ENCODE measurements at places on chromosomes 16 and 17. TPM values are rescaled to one million over a fixed set of nuclear protein-coding genes. Genes with fewer than 3 reads are reported as not detected.

DNA sequence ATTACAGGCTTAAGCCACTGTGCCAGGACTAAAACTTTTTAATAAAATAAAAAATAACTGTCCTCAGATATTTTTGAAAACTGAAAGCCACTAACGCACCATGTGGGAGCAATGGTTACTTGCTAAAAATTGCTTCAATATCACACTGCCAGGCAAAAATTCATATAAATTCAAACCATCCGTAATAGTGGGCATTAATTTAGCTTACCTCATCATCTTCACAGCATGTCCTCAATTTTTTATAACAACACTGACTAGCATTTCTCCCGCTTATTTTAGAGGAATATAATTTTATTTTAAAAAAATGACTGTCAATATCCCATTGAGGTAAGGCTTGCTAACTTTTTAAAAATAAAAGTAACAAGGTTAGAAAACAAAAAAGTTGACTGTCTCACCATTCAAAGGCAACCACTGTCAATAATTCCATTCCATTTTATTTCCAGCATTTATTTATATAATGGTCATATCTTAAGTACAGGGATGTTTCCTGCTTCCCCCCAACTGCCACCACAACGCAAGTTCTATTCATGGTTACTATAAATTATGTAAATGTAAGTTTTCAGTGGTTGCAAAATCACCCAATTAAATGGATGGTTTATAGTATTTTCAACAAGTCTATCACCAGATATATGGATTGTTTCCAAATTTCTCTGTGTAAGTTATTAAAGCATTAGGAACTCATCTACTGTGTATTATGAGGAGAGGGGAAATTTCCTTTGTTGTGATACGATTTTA, 25.4 kb downstream of the GSPT1 start:
- no peak for DNase-seq

The NRN1L gene
- total RNA-seq, result 0.80 TPM

GRCh38 chr16:84260766-84261554, 21.1 kb upstream of the KCNG4 start:
- no peak for DNase-seq

GRCh38 chr17:32971171-32971570, 20.5 kb upstream of the SPACA3 start:
- DNase-seq, result no peak

The KRTAP2-3 gene
- 0.98 TPM for total RNA-seq
